ENCODE measurements at places on chromosomes 6 and 20.

DNA sequence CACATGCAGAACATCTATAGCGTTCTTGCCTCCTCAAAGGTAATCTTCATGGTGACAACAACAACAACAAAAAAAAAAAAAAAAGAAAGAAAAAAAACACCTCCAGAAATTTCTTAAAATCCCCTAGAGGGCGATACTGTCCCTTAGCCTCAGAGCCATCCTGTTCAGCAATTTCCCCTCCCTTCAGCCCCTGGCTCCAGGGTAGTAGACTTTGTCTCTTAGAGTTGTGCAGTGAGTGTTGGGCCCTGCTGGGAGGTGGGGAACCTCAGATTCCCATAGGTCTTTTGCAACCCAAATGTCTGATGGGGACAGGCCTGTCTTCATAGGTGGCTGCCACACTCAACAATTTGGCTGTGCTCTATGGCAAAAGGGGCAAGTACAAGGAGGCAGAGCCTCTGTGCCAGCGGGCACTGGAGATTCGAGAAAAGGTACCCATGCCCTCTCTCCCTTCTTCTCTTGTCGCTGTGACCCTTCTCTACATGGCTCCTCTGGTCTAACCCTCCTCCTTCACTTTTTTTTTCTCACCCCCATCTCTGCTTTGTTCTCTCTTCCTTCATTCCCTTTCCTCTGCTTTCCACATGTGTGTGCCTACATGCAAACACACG is 6.0 kb upstream of the PTK7 start:
- DNase-seq = peak; percentile 22

DNA sequence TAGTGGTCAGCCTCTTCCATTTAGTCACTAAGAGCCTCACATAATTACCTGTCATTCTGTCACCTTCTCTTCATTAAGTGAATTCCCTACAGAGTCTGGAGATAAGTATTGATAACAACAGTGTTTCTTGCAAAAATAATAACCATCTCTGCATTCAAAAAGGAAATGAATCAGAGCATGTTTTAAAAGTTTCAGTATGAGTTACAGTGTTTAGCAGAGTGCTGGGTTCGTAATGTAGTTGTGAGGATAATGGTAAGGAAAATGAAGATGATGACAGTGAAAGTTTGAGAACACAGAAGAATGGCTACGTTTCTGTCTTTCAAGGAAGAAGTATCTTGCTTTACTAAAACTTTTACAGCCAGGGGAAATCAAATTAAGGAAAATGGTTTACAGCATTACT is 31.3 kb downstream of the GPRC6A start:
- DNase-seq = no peak

- no peak for DNase-seq
Observed at GRCh38 chr6:111626441-111626840, 20.8 kb upstream of the TRAF3IP2 start.

DNA sequence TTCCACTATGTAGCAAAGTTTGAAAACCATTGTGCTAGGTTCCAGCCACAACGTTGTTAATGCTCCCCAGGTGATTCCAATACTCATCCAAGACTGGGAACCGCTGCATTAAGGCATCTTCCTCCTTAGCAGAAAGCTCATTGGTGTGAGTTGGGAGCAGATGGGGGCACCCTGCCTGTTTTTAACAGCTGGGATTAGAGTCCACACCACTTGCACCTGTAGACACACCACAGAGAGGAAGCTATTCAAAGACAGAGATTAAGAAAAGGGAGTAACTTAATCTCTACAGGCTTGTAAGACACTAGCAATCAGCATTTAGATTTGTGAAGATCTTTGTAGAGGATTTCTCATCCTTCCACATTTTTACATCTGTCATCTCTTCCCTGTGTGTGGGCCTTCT is 333.9 kb upstream of the SOX4 start:
- DNase-seq = no peak

DNA sequence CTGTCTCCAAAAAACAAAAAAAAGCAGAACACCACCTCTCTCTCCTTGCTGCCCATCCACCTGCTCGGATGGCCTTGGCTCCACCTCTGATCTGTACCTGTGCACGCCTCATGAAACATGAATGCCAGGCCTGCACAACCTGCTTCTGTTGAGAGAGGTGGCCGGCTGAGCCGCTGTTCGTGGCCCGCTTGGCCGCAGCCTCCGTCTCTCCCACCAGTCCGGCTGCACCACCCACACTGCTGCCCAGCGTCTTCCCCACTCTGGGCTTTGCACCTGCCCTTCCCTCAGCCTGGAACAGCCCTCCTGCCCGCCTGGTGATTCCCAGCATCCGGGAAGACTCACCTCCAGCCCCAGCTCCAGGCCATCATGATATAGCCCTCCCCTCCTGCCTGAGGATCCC is 12.2 kb upstream of the ZBTB46 start:
- DNase-seq = no peak

DNA sequence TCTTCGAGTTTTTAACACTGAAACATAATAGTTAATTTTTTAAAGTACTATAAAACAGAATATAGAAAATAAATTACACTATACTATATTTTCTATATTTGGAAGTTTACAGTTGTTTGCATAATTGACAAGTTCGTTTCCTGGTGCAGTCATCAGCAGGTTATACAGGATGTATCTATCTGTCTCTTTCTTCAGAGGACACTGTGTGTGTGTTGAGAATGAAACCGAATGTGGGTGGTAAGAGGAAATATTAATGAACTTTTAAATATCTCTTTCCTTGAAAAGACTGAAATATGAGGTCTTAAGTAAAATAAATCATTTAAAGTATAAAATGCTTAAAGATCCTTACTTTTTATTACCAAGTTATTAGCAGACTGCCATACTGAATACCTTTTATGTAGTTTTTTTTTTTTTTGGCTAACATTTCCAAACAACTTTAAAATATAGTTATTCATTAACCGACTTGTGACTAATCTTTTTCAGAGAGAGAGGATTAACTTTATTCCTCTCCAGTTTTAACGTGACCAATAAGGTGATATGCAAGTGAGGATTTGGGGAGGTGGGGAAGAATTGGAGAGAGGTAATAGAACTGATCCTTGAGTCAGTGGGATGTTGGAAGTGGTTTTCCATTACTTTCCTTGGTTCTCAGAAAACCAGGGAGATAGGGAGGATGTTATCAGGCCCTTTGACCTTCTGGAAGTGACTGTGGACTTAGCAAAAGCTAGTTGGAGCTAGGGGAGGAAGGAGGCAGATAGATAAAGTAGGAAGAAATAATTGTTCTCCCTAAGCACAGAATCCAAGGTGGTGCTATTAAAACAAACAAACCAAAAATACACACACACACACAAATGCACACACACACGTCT is 380.0 kb upstream of the FLRT3 start:
- DNase-seq = no peak

GRCh38 chr6:137095093-137095492 is 50.3 kb upstream of the IL20RA start:
- DNase-seq = no peak

DNA sequence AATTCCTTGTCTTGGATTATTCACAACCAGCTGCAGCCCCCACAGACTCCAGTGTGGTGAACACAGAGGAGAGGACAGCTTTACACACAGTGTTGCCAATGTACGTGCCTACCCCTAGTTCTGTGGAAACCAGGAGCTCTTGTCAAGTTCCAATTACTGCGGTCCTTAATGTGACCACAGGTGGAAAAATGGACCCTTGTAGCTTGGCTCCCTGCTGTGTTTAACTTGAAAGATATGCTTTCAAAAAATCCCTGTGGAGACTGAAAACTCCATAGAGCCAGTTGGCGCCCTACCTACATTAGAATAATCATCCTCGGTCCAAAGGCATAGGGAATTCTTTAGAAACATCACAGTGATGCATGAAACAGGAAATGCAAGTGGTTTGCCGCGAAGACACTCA is 118.3 kb upstream of the SLC22A23 start:
- no peak for DNase-seq

GRCh38 chr6:39231521-39232243 is 2.4 kb upstream of the KCNK5 start:
- DNase-seq = no peak

GRCh38 chr6:149335924-149336608 is 18.6 kb downstream of the TAB2 start:
- DNase-seq = peak; percentile 49

DNA sequence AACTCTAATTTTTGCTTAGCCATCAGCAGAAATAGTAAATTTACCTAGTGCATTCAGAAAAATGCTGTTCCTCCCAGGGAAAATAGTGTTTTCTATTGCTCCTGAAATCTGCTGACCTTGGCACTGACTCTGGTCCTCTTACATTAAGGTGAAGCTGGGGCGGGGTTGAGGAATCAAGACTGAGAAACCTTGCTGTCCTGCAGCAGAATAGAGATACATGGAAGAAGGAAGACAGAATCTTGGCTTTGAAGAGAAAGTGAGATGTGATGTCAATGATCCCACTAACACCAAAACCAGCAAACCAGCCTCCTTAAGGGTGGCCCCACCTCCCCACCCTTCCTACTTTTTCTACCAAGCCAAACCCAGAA is 840 bp upstream of the LY86 start:
- DNase-seq = no peak

DNA sequence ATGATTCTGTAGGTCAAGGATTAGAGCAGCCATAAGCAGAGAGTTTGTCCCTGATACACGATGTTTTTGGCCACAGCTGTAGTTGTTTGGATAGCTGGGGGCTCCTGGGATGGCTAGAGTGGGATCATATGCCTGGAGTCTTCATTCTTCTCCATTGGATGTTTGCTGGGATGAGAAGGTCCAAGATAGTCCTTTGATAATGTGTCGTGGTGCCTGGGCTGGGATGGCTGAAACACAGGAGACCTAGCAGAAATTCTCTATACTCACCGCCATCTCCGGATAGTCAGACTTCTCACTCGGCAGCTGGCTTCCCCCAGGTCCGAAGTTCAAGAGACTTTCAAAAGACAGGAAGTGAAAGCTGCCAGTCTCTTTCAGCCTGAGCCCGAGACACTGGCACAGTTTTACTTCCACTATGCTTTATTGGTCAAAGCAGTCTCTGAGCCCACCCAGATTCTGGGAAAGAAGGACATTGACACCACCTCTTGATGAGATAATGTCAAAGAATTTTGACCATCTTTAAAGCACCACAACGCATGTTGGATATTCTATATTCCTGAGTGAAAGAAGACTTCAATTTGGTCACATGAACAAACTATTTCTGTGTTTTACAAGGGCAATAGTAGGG is 16.0 kb downstream of the MARCKS start:
- DNase-seq = peak; percentile 18

GRCh38 chr20:62395311-62396242 is 8.7 kb downstream of the RPS21 start:
- no peak for DNase-seq

DNA sequence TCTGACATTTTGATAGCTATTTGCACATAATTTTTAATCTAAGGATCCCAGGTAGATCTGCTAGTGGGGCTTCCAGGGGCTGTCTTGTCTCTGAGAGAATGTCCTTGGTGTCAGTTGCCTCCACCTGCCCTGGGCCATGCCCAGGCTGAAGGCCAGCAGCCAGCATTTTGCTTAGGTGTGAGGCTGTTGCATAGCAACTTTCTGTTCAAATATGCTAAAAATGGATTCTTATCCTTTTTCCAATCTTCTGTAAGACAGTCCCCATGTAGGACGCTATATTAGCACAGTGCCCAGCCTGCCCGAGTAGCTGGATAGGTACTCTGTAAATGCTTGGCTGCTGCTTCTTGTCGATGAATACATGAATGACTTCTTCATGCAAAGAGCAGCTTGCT is 62.5 kb upstream of the CITED2 start:
- no peak for DNase-seq

DNA sequence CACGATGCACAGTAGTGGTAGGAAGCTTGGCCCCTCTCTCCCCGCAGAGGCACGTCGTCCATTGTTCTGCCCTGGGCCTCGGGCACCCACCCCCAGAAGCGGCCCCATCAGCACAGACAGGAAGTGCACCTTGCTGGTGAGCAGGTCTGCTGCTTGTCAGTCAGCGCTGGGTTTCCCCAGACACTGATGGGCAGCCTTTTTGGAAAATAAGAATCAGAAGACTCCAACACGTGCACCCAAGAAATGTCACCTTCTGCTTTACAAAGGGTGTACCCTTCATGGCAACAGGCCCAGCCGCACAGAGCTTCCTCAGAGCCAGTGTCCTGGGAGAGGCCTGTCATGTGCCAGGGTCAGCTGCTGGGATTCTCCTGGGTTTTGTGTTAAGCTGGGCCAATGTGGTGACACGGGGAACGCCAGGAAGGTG is 34.7 kb upstream of the IRF4 start:
- DNase-seq = no peak

- DNase-seq = no peak
Observed at GRCh38 chr6:15962449-15962764, 166.5 kb upstream of the MYLIP start.

DNA sequence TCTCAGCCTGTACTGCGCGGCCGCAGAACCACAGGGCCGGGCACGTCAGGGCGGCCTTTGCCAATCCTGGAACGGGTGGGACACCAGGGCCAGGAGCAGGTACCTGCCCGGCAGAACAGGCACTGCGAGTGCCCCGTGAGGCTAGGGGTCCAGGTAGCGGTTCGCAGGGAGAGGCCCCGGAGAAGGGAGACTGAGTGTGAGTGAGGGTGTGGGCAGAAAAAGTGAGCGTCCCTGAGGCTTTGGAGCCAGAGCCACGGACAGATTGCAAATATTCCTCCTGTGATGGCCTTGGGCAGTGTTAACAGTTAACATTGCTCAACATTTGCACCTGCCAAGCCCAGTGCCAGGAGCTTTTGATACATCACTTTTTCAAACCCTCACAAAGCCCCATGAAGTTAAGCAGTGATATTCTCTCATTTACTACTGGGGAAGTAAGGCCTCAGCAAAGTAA is 491 bp downstream of the GNMT start:
- DNase-seq = no peak

GRCh38 chr6:40720375-40720748 is 133.2 kb upstream of the LRFN2 start:
- no peak for DNase-seq

DNA sequence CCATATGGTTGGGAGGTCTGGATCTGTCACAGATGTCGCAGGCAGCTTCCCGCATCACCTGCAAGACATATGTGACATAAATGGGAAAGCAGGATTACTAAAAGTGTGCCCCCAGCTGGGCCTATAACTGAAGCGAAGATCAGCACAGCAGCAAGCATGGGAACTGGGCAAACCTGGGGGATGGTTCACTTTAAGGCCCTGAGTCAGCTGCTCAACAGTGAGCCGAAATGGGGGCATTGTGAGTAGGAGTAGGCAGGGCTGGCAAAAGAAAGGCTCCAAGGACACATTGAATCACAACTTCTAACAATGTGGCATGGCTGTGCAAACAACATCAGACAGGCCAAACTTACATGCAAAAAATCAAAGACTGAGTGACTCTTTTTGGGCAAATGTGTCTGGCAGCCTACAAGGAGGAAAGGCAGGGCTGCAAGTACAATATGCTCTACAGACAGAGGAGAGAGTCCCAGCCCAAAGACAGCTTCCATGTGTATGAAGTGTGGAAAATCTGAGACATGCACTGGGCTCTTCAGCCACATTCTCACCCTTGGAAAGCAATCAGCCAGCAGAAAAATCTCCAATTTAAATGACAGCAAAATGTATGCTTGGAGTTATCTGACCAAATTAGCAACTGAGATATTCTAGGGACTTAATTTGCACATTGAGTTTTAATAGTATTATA is 531.0 kb upstream of the MMS22L start:
- DNase-seq = no peak

- DNase-seq = no peak
Observed at GRCh38 chr6:86937219-86938079, at the start of gene HTR1E. Gene HTR1E, plus strand, starts transcription at chr6:86937528. Its CDS starts 77,807 bp downstream, at chr6:87015335.

Data from CD4-positive, alpha-beta T cell treated with Interleukin-17A for 4 hours (primary cell).